WTC11 (cell line): ENCODE measurements at places on chromosomes 4 and X. TPM values are rescaled to one million over a fixed set of nuclear protein-coding genes. Genes with fewer than 3 reads are reported as not detected.

- H3K36me3 ChIP-seq, result peaks cover 15% of the 10 kb centered on the region
- H3K27me3 ChIP-seq, result no peaks in the 10 kb centered on the region
- peak overlapping the region; percentile 60 for H3K27ac ChIP-seq
- H3K4me1 ChIP-seq, result peaks cover 57% of the 10 kb centered on the region
Measured at GRCh38 chr4:143375326-143376073, 38.8 kb downstream of the GAB1 start.

DNA sequence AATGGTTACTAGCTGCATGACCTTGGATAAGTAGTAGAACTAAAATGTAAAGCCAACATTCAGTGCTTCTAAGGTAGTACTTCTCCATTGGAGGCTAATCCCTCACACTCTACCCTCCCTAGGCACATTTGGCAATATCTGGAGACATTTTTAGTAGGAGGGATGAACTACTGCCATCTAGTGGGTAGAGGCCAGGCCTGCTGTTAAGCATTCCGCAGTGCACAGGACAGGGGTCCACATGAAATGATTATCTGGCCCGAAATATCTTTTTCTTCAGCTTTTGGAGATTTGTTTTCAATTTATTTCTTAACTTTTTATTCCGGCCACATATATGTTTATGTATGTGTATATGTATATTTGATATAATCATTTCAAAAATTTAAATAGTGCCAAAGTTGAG is 36.0 kb upstream of the SPANXC start:
- H3K36me3 ChIP-seq, result no peaks in the 10 kb centered on the region
- no peaks in the 10 kb centered on the region for H3K27me3 ChIP-seq
- no peaks in the 10 kb centered on the region for H3K4me1 ChIP-seq
- H3K27ac ChIP-seq, result no peak overlapping the region

GRCh38 chrX:150268839-150269355 is 94.2 kb upstream of the MAMLD1 start:
- H3K36me3 ChIP-seq, result no peaks in the 10 kb centered on the region
- no peak overlapping the region for H3K27ac ChIP-seq
- DNase-seq, result no peak
- no peaks in the 10 kb centered on the region; the same call in 1 of the 2 replicates for H3K27me3 ChIP-seq

DNA sequence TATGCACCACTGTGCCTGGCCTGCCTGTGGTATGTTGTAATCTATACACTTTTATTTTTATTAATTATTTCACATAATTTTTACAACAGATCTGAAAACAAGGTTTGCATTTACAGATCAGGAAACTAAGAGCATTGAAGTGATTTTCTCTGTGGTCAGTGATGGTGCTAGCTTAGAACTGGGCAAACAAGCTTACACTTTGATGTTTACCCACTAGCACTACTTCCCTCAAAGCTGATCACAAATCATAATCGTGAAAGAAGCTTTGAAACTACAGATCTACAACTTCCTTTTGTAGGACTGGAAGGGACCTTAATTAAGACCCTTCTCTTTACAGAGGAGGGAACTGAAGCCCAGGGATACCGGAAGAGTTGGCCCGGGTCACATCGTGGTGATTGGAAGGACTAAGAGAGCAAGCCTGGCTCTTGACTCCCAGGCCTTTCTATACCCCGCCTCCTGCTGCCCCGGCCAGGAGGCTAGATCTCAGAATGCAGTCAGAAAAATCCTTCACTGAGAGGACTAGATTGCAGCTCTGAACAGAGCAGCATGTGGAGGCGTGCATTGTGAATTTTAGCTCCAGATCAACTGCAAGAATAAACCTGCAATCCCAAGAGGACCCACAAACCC is 93.7 kb upstream of the ZNF827 start:
- no peak for DNase-seq
- no peak overlapping the region for H3K4me3 ChIP-seq
- H3K4me1 ChIP-seq, result peaks cover 45% of the 10 kb centered on the region

DNA sequence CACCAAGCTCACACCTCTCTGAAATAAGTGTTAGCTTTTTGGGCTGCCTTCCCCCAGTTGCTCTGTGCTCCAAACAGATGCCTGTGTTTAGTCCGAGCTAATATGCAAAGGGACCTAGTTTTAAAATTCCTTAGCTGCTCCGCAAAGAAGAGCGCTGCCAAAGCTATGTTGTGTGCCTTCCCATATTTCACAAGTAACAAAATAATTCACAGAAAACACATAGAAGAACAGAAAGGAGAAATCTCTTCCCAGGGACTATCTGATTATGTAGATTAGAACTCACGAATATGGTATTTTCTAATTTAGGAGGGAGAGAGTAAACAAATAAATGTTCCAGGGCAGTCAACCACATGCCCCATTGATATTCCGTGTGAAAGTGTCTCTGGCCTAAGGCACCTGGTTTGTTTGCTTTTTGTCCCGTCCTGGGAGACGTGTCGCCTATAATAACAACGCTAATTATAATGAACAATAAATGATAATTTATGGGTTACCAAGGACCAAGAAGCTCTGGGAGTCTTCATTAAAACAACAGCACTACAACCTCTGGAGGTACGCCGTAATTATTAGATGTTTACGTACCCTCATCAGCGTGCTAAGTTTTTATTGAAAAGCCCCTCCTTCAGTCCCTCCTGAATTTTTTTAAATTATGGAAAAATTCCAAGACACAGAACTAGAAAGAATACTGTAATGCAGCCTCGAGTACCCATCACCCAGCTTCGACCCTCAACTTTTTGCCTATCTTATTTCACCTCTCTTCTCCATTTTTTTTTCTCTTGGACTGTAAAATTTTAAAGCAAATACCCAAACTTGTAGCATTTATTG is 1.2 kb upstream of the CCNG2 start:
- no peak for DNase-seq
- no peaks in the 10 kb centered on the region; the same call in 1 of the 2 replicates for H3K27me3 ChIP-seq
- peak overlapping the region; percentile 100 for H3K27ac ChIP-seq
- H3K4me1 ChIP-seq, result peaks cover 57% of the 10 kb centered on the region

GRCh38 chr4:1833307-1834046 is 22.5 kb downstream of the LETM1 start:
- H3K27me3 ChIP-seq, result peaks cover 3% of the 10 kb centered on the region
- H3K36me3 ChIP-seq, result peaks cover 48% of the 10 kb centered on the region
- no peak for DNase-seq
- no peak overlapping the region for H3K27ac ChIP-seq

DNA sequence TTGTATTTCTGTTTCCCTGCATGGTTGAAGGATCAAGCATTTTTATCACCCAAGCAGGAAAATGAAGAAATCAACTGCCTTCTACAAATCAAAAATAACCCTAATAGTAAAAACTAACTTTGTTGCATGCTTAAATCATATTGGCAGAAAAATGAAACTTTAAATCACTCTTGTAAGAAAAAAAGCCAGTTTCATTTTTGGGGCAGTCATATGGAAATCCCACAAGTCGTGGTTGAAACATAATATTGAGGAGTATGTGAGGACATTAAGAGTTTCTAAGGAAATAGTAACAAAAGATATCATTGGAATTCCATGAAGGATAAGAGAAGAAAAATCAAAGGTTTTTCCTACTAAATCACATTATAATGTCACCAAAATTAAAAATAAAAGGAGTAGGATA is 8.4 kb downstream of the TEC start:
- no peak for DNase-seq
- peaks cover 9% of the 10 kb centered on the region for H3K4me1 ChIP-seq
- H3K27me3 ChIP-seq, result no peaks in the 10 kb centered on the region

DNA sequence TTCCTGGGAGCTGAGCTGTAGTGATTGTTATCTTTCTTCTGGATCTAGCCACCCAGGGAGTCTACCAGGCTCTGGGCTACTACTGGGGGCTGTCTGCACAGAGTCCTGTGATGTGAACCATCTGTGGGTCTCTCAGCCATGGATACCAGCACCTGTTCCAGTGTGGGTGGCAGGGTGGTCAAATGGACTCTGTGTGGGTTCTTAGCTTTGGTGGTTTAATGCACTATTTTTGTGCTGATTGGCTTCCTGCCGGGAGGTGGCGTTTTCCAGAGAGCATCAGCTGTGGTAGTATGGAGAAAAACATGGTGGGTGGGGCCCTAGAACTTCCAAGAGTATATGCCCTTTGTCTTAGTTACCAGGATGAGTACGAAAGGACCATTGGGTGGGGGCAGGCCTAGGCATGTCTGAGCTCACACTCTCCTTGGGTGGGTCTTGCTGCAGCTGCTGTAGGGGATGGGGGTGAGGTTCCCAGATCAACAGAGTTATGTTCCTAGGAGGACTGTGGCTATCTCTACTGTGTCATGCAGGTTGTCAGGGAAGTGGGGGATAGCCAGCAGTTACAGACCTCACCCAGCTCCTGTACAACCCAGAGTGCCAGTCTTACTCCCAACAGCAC is 264.8 kb upstream of the LDB2 start:
- peaks cover 36% of the 10 kb centered on the region for H3K36me3 ChIP-seq
- H3K4me3 ChIP-seq, result no peak overlapping the region
- no peak overlapping the region for H3K27ac ChIP-seq
- peaks cover 21% of the 10 kb centered on the region for H3K4me1 ChIP-seq
- DNase-seq, result no peak
- H3K27me3 ChIP-seq, result peaks cover 28% of the 10 kb centered on the region

RNF175 gene
- 5.2 to 5.7 TPM (median 5.4 TPM) in 3 replicates for total RNA-seq

- no peak for DNase-seq
- H3K4me3 ChIP-seq, result no peak overlapping the region
Measured at GRCh38 chr4:165385126-165385525, 6.3 kb downstream of the CPE start.

DNA sequence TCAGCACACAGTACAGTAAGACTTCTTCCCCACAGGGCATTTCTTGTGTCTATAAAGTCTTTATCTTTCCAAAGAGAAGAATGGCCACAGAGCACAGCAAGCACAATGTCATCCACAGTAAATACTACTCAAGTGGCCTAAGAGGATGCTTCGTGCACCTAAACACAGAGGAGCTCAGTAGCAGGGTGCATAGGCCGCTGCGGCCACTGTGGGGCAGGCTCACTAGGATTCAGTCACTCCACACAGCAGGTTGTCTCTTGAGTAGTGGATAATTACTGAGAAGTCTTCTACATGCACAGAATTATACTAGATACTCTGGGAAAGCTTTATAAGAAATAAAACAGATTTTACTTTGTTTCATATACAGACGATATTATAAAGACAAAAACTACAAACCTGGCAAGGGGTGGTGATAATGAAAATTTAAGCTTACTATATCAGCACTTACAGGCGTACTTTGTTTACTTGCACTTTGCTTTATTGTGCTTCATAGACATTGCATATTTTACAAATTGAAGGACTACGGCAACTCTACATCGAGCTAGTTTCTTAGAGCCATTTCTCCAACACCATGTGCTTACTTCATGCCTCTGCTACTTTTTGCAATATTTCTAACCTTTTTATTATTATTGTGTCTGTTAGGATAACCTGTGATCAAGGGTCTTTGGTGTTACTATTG is 78.5 kb downstream of the PRDM5 start:
- H3K4me3 ChIP-seq, result no peak overlapping the region
- no peak overlapping the region for H3K27ac ChIP-seq
- H3K36me3 ChIP-seq, result 0 out of 2 replicates have a peak, but pooled peaks cover 4% of the 10 kb centered on the region
- no peaks in the 10 kb centered on the region for H3K27me3 ChIP-seq
- H3K4me1 ChIP-seq, result peaks cover 8% of the 10 kb centered on the region

- H3K27ac ChIP-seq, result no peak overlapping the region
- no peaks in the 10 kb centered on the region for H3K36me3 ChIP-seq
- no peak for DNase-seq
- no peak overlapping the region for H3K4me3 ChIP-seq
Measured at GRCh38 chr4:94372991-94373390, 30.4 kb upstream of the HPGDS start.
